ENCODE measurements at places on chromosomes 6 and 20.

- DNase-seq = no peak
These were observed 12.7 kb downstream of the MYT1 start for GRCh38 chr20:64176971-64177370.

DNA sequence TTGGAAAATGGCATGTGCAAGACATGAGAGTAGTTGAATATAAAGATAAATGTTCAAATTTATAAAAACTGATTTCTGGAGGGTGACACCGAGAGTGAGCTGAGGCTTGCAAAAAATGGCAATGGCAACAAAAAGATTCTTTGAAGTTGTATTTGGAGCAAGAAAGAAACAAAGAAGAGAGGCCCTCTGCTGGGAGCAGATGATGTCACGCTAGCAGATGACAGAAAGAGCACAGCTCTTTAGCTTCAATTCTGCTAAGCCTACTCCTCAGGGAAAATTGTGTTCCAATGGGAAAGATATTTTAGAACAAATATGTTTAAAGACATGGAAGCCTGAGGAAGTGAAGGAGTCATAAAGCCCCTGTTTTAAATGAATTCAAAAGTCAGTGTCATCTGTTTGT lies 125.3 kb upstream of the NOX3 start:
- DNase-seq = no peak

GRCh38 chr6:30991891-30992290 lies 8.4 kb downstream of the MUC21 start:
- DNase-seq = no peak

DNA sequence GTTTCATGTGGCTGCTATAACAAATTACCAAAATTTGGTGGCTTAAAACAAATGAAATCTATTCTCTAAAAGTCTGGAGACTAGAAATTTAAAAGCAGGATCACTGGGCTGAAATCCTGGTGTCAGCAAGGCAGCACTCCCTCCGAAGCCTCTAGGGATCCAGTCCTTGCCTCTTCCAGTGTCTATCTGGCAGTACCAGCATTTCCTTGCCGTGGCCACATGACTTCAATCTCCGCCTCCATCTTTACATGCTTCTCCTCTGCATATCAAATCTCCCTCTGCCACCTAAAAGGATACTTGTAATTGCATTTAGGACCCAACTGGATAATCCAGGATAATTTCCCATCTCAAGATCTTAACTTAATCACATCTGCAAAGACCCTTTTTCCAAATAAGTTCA lies 30.2 kb downstream of the ARHGAP18 start:
- no peak for DNase-seq

DNA sequence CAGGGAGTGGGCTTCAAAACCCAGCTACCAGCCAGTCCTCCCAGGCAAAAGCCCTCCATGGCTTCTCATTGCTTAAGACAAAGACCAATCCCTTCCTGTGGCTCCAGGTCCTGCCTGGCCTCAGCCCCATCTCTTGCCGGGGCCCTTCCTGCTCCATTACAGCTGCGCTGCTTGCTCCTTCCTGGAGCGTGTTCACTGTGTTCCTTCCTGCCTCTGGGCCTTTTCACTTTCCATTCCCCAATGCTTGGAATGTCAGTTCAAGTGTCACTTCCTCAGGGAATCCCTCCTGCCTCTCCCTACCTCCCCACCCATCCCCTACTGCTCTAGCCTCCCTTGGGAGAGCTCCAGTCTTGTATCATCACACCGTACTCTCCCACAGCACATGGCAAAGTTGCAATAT lies 11.1 kb upstream of the ITPR3 start:
- no peak for DNase-seq

DNA sequence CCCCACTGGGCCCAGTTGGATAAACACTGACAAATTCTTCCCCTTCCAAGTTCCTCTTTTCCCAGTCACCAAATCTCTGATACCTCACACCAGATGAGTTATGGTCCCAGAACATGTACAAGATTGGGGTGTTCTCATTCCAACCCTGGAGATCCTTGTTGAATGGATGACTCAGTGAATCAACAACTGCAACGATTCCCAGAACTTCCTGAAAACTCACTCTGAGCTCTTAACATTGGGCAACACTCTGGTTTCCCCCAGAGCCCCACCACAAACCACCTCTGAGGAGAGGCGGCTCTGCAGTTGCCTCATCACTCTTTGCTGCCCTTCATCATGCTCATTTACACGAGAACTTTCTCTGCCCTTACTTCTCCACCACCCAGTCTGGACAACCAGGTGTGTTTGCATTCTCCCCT lies 115.2 kb downstream of the MRPL14 start:
- DNase-seq = no peak

GRCh38 chr6:81906709-81907204 lies 154.3 kb upstream of the TENT5A start:
- no peak for DNase-seq

- DNase-seq = no peak
These were observed 72.4 kb upstream of the SMIM8 start for GRCh38 chr6:87250019-87250418.

DNA sequence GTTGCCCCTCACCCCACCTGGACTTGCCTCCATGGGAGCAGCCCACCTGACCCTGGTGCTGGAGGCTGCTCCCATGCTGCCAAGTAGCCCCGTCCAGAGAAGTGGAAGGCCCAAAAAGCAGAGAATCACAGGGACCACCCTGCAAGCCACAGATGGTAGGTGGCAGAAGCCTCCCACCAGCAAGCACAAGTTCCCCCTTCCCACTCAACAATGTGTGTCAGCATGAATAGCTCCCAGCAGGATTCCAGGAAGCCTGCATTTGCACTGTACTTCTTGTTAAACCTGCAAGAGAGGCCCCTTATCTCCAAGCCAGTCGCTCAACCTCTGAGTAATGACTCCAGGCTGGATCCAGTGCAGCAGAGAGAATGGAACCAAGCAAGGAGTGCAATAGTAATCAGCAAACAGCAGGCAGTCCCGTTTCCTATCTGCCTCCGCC lies 180.8 kb upstream of the CST7 start:
- DNase-seq = no peak

- DNase-seq = no peak
These were observed 151.4 kb upstream of the LAMA2 start for GRCh38 chr6:128731249-128732165.

DNA sequence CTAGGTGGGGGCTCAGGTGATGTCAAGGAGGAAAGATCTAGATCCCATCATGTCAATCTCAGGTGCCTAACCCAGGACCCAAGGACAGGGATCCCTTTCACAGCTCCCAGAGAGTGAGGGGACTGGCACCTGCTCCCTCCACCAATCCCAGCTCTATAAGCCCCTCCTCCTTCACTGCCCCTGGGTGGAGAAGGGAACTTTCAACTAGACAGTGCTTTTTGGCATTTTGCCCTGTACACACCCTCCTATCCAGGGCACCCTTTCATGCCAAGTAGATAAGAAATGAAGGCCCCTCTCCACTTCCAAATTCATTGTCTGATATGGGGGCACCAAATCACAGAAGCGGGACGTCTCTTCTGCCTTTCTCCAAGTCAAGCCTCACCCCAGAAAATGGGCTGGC lies 61.6 kb downstream of the MDGA1 start:
- no peak for DNase-seq

- DNase-seq = no peak
These were observed 7.5 kb upstream of the ZSWIM1 start for GRCh38 chr20:45873409-45874103.

DNA sequence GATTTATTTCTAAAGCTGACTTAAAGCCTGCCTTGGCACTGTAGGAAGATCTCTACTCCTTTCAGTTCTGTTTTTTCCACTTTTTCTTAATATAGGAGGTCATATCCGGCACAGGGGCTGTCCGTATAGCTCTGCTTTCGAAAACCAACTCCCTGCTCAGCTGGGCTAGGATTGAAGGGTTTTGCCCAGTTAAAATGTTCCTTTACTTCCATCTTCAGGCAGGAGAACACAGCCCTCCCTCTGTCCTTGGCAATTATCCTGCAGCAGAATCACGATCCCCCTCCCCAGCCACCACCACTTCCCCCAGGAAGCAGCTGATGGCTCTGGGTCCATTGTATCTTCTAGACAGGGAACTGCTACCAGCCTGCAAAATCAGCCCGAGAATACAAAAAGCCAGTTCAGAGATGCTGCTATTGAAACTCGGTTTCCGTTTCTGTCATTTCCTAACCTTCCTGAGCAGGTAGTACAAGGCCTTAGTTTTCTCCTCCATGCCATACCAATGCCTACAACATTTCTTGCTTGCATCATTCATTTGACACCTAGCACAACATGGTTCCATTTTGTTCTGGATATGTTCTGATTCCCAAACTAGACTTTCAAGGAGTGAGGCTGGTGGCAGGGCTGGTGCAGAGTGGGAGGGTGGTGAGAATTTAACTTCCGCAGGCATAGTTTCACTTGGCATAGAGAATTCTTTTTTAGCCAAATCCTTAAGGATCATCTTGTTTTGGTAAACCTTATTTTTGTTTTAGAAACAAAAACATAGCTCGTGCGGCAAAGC lies 53.9 kb downstream of the FAM50B start:
- DNase-seq = no peak

GRCh38 chr6:106247733-106248132 lies 77.8 kb downstream of the ATG5 start:
- DNase-seq = no peak

GRCh38 chr6:43520097-43520496 lies 3.2 kb downstream of the POLR1C start:
- DNase-seq = no peak

DNA sequence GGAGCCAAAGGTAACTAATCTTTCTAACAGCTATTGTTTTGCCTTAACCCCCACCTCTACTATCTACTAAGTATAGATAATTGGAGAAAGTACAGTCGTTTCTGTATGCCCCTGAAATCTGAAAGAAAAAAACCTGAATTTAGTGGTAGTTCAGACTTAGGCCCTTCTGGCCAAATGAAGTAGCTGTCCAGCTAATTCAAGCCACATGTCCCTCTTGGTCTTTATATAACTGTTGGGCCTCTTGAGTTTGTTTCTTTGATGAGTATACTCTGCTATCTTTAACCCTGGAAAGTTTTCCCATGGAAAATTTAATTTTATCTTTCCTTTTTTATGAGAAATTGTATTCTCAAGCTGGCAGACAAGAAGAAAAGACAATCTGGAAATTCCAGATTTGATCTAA lies 73.0 kb upstream of the FAM8A1 start:
- DNase-seq = no peak

DNA sequence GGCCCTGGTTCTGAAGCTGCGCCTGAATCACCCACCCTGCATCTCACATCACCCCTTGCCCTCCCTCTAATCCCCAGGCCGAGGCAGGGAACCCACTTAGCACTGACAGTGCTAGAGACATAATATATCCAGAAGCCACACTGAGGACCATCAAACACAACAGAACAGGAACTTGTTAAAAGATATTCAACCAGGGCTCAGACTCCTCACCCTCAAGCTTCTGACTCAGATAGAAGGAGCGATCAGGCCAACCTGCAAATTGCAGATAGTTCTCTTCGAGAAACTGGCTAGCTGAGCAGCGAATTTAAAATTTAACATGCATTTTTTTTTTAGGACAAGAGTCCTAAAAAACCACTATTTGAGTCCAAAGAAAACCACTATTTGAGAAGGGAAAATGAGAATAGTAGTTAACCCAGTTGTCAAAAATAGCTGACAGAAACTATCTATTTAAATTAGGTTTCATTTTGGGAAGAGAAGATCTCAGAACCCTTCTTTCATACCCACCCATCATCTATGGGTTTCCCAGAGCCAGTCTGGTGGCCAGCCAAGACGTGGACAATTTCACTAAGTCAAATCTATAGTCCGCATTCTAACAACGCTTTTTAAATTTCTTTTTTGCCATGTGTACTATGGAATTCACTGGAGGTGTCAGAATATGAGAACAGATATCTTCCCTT lies 95.6 kb downstream of the OPRM1 start:
- DNase-seq = no peak

DNA sequence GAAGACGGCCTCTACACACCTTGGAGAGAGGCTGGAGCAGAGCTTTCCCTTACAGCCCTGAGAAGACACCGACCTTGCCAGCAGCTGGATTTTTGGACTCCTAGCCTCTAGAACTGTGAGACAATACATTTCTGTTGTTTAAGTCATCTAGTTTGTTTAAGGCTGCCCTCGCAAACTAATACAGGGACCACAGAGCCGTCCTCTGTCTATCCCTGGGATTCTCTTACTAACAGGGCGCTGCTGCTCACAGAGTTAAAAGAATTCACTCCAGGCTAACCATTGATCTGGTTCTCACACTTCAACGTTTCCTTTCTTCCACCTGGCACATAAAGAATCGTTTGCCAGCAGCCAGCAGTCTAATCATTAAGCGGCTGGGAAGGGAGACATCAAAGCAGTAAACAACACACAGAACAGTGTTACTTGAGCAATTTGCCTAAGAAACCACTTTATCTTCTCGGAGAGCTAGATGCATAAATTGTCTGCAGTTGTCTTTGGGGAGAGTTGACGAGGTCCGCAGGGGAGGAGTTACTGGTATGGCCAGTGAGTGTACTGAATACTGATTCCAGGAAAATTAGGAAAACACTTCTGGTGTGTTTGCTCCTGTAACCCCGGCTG lies 103.5 kb upstream of the AKAP12 start:
- DNase-seq = no peak

DNA sequence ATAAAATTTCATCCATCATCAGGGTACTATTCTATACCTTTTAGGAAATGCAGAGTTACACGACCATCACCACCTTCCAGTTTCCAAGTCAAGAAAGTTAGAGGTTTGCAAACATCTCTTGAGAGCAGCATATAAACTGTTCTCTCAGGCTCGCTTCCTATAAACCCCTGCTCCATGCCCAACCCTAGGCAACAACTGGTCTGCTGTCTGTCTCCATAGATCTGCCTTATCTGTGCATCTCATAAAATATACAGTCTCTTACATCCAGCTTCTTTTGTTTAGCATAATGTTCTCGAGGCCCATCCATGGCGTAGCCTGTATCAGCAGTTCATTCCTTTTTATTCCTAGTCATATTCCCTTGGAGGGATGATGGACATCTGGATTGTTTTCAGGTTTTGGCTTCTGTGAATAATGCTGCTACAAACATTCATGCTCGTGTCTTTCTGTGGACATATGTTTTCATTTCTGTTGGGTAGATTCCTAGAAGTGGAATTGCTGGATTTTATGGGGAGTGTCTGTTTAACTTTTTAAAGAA lies 6.1 kb downstream of the PTPRT start:
- no peak for DNase-seq

- DNase-seq = no peak
These were observed 549.4 kb downstream of the COL12A1 start for GRCh38 chr6:74656453-74656852.

GRCh38 chr20:49466114-49466912 lies 16.2 kb downstream of the KCNB1 start:
- DNase-seq = no peak

DNA sequence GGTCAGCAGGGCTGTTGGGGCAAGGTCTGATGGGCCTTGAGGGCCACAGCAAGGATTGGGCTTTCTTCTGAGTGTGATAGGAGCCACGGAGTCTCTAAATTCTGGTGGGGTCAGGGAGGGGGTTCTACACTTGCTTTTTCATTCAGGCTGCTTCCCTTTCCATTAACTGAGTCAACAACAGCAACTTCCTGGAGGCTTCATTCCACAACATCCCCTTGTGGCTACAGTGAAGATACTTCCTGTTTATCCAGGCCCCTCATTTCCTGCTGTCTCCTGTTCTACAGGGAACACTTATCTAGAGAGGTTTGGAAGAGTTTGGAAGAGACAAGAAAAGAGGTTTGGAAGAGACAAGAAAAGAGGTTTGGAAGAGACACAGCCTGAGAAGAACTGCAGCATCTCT lies 144.8 kb upstream of the ENPP5 start:
- no peak for DNase-seq

Measured in cortex of kidney (tissue), 1 donor.